ENCODE measurements at places on chromosomes 6 and 20.

GRCh38 chr6:46979206-46979605 is 57.5 kb upstream of the ADGRF5 start:
- DNase-seq, result no peak

DNA sequence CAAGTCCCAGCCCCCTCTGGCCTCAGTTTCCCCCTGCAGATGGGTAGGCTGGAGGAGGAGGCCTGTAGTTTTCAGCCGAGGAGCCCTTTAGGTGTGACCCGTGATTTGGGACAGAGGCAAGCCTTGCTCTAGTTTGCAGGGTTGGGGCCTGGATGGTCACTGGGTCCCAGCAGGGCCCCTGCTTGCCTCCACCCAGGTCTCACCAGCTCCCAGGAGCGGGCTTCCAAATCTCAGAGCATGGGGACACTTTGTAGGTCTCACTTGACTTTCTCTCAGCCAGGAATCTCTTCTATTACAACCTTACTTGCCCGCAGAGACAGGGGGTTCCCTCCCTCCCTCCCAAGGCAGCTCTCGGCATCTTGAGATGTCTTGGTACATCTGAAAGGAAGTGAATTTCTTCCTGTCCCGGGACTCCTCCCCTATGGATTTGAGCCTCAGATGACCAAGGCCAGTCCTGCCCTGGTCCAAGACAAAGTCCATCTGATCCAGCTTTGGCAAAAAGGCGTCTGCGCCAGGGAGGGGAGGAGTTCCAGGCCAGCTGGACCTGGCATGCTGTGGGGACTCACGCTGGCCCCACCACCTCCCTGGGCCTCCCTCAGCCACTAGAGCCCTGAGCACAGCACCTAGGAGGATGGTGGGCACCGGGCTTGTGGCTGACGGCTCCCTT is 47.4 kb downstream of the SRC start:
- DNase-seq, result no peak

GRCh38 chr20:50554694-50555579 is 44.8 kb downstream of the PTPN1 start:
- DNase-seq, result no peak

GRCh38 chr20:39163993-39164392 is 201.8 kb downstream of the DHX35 start:
- no peak for DNase-seq

- no peak for DNase-seq
These were observed 4.2 kb downstream of the SASH1 start for GRCh38 chr6:148346681-148347440.

- no peak for DNase-seq
These were observed 30.0 kb upstream of the KIF6 start for GRCh38 chr6:39755231-39755630.

GRCh38 chr6:108998485-108998884 is 96.2 kb downstream of the SESN1 start:
- no peak for DNase-seq

- no peak for DNase-seq
These were observed 156.5 kb downstream of the TFAP2B start for GRCh38 chr6:50975216-50975615.

GRCh38 chr6:79614326-79615305 is 16.5 kb upstream of the SH3BGRL2 start:
- DNase-seq, result no peak

DNA sequence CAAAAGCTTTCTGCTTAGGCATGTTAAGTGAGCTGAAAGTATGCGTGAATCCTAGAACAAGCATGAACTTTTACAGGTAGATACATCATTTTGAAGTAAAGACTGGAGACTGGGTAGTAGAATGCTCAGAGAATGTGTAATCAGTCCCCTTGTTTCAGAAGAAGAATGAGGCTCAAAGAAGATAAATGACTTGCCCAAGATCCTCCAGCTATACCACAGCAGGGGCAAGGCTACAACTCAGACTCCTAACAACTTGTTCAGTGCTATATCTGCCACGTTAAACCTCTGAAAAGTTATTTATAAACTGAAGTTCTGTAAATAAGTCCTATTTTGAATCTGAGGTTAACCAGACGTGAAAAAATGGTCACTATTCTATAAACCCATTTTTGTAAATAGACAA is 2.9 kb downstream of the RIPOR2 start:
- DNase-seq, result no peak

GRCh38 chr6:56244528-56245253 is 2.7 kb downstream of the COL21A1 start:
- no peak for DNase-seq

GRCh38 chr6:84515067-84515466 is 249.3 kb downstream of the TBX18 start:
- DNase-seq, result no peak

- DNase-seq, result no peak
These were observed 618.4 kb downstream of the MMUT start for GRCh38 chr6:48844696-48845095.

DNA sequence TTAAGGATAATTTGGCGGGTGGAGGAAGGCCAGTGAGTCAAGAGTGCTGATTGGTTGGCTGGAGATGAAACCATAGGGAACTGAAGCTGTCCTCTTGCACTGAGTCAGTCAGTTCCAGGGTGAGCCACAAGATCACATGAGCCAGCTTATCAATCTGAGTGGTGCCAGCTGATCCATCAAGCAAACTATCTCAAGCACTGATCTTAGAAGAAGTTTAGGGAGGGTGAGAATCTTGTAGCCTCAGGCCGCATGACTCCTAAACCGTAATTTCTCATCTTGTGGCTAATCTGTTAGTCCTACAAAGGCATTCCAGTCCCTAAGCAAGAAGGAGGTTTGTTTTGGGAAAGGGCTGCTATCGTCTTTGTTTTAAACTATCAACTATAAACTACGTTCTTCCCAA is 954.3 kb downstream of the KIF16B start:
- no peak for DNase-seq

GRCh38 chr6:154672086-154672485 is 61.1 kb upstream of the SCAF8 start:
- no peak for DNase-seq

DNA sequence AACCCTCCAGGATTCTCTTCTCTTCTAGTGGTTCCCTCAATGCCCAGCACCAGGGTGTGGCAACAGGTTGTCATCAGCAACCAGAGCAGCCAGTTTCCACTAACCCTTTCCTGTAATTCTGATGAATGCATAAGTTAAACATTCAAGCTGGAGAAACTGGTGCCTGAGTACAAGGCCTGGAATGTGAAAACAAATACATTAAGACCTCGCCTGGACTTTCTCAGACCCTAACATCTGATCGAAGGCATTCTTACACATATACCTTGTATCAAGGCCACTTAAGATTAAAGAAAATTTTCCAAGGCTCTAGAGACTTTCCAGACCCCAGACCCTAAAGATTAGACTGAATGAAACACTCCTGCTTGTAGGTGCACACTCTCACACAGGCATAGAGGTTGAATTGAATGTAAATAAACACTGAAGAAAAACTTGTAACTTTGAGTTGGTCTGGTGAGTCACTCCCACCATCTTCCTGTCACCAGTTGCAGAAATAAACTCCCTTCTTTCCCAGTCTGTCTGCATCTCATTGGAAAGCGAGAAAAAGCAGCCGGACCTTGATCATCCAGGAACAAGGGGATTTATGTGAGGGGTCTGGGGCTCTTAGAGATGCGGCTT is 9.0 kb downstream of the LRP11 start:
- no peak for DNase-seq

- no peak for DNase-seq
These were observed 317.1 kb downstream of the ESR1 start for GRCh38 chr6:152124429-152125074.

GRCh38 chr6:7762760-7763159 is 36.9 kb downstream of the BMP6 start:
- no peak for DNase-seq

DNA sequence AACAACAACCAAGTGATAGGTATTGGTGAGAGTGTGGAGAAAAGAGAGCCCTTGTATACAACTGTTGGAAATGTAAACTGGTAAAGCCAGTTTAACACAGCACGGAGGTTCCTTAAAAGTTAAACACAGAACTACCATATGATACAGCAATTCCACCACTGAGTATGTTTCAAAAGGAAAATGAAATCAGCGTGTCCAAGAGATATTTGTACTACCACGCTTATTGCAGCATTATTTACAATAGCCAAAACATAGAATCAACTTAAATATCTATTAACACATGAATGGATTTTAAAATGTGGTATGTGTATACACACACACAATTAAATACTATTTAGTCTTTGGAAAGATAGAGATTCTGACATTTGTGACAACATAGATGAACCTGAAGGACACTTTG is 1.1 kb downstream of the PTCHD4 start:
- DNase-seq, result no peak

DNA sequence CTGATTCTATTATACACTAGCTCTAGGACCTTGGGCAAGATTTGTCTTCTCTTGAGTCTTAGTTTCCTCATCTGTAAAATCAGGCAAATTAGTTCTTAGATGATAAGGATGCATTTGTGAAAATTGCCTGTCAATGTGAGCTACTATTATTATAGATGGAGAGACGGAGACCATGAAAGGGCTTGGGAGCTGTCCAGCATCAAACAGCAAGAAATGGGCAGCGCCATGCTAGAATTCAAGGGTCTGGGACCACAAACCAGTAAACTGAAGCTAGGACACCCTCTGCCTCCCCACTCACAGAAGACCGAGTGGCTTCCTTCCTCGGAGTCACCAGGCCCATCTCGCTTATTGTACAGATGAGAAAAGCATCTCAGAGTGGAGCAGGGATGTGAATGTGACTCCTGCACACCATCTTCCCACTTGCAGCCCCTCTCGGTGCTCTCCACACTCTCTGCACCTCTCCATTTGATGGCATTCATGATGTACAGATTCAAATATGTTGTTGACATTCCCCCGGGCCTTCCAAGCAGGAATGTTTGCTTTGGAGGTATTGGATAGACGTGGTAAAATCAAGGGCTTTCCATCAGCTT is 24.1 kb upstream of the BPIFA3 start:
- DNase-seq, result no peak

DNA sequence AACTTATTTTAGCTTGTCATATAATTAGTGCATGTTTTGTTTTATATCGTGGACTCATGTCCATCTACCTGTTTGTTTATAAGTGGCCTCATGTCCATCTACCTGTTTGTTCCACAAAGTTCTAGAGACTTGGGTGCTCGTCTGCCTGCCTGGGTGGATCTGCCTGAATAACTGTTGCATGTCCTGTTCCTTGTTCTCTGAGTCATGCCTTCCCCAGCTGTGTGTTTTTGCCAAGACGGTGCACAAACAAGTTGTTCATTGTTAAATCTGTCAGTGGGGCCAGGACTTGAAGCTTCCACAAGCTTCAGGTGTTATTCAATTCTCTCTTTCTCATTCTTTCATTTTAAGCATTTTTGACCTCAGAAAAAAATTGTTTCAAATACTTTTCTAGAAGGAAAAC is 358.0 kb upstream of the CITED2 start:
- DNase-seq, result no peak

DNA sequence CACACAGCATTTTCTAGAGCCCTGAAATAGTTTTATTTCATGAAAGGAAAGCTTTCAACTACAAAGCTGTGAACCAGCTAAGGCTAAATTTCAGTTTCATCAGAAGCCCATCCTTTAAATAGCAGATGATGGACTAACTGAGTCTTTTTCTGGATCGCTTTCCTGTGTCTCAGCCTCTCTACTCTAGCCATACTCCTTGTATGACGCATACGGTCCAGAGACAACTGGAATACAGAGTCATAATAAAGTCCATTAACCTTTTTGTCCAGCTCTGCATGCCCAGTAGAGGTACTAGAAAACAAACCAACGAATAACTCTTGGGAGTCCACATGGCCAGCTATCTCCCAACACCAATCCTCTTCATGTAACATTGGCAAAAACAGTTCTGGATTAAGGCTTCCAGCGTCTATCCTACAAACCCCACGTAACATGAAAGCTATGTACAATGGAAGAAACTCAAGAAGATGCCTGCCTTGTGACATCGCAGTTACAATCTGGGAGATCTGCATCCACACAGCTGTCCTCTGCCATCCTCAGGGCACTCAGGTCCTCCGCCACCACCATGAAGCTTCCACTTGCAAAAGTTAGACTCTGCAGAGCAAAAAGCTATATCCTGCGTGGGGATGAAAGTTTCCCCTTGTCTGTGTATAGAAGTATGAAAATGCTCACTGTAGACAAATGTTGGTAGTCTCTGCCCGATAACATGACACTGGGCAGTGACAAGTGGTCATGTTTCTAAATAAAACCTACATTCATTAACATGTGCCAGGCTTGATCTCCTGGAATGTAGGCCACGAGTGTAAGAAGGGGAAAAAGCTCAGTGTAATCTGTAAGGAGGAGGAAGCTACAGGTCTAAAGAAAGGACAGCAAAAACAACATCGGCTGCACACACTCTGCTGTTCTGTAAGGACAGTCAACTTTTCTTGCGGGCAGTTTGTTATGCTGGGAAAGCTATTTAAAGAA is 360.4 kb downstream of the ESR1 start:
- DNase-seq, result no peak

DNA sequence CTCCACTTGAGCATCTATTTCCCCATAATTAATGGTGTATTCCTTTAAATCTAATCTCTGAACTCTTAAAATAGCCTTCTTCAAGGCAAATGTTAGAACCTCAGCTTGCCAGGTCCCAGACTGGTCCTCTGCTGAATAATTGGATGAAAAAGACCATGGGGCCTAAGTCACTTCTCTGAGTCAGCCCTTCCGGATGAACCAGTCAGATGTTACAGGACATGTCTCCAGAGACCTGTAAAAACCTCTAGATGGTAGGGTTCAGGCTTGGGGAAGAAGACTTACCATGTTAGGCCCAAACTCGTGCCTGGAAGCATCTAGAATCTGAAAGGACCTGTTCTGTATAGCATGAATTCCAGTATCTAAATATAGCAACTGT is 97.3 kb downstream of the CDKAL1 start:
- DNase-seq, result no peak

GRCh38 chr20:49540232-49540620 is 27.7 kb downstream of the PTGIS start:
- no peak for DNase-seq

- DNase-seq, result no peak
These were observed 28.7 kb downstream of the SGK1 start for GRCh38 chr6:134289204-134289575.

- no peak for DNase-seq
These were observed 69.0 kb downstream of the AFG1L start for GRCh38 chr6:108363889-108364313.

DNA sequence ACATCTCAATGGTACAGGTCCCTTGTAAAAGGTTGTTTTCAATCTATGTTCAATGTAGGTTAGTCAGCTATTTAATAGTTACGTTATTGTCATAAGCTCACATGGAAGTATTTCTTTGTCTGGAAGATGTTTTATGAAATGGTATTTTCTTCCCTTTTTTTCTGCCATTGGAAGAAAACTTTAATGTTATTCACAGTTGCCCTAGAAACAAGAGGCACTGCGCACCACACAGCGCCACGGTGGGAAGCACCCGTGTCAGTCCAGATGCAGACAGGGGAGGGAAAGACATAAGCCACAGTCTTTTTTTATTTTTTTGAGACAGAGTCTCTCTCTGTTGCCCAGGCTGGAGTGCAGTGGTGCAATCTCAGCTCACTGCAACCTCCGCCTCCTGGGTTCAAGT is 82.1 kb downstream of the GCNT2 start:
- no peak for DNase-seq

- DNase-seq, result no peak
These were observed 17.5 kb downstream of the SF3B5 start for GRCh38 chr6:144077871-144078270.

- DNase-seq, result no peak
These were observed 28.1 kb downstream of the PYGB start for GRCh38 chr20:25275813-25276532.

GRCh38 chr20:63653041-63653973 is at the start of gene STMN3:
TSS of gene STMN3 (minus strand) at chr20:63653424. CDS start at chr20:63653345, 79 bp downstream.
- peak; percentile 75 for DNase-seq

- no peak for DNase-seq
These were observed 76.8 kb upstream of the SIRPG start for GRCh38 chr20:1734269-1734858.

All from D721Med (cell line).